ENCODE measurements at places on chromosomes 1 and 21.
A peak's percentile ranks its signal among the peaks of the same experiment; 100 is the strongest.

DNA sequence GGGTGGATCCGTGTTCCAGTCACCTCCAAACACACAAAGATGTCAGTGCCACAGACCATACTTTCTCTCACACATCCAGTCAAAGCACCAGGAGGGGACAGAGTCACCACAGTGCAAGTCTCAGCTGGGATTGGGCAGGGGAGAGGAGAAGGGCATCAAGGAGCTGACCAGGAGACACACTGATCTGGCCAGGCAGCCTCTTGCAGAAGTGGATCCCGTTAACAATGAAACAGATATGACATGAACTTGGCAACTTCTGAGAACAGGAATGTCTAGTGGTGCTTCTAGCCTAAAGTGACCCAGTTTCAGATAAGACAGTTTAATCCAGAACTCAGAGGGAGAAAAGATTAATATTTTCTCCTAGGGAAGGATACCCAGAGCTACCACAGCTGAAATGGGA is 71.0 kb downstream of the HIVEP3 start:
- no peak for DNase-seq

DNA sequence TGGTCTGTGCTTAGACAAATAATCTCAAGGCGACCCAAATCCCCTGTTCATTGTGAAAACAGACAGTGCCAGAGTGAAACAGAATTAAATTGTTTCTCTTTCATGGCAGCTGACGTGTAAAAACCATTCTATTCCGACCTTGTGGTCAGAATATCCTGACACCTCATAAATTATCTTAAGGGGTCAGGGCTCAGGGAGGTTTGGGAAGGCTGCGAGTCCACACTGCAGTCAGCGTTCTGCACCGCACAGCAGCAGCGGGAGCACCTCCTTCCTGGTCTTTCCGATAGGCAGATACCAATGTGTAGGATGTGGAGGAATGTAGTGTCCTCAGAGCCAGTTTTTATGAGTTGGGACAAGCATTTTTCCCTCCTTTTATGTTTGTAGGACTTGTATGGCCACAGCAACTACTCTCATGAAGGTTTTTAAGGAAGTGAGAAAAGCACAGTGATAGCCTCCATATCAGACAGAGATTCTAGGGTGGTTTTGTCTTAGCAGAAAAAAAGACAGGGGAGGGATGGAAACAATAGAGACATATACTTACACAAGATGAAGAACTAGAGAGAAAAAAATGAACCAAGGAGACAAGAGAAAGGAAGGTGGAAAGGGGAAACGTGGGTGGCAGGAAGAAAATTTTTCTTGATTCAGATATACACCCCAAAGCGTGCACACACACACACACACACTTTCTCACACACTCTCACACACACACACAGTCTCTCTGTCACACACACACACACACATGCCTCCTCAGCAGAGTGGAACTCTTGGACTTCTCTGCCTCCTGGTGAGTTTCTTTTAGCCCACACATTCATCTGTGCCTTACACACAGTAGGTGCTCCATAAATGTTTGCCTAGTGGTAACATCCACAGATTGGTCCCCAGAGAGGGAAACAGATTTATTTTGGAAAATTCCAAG is 68.6 kb downstream of the NTMT2 start:
- no peak for DNase-seq

GRCh38 chr1:226761322-226761721 is 22.2 kb upstream of the ITPKB start:
- no peak for DNase-seq

- DNase-seq: no peak
These were observed 419.6 kb downstream of the NEGR1 start for GRCh38 chr1:71862756-71863155.

DNA sequence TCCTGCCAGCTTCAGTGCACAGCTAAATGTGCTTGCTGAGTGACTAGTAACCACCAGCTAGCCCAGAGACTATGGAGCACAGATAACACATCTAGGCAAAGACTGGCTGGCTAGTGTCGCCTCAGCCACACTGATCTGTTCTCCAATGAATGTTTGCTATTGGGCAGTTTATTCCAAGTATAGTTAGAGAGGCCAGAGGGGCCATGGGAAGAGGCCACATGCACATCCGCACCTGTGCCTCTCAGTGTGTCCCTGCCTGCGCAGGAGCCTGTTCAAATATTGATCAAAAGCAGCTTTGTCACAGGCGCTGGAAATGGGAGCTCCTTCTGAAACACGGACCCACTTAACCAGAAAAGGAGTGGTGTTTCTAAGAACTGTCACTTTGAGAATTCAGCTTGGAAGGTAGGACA is 51.3 kb upstream of the ATP1A1 start:
- no peak for DNase-seq

DNA sequence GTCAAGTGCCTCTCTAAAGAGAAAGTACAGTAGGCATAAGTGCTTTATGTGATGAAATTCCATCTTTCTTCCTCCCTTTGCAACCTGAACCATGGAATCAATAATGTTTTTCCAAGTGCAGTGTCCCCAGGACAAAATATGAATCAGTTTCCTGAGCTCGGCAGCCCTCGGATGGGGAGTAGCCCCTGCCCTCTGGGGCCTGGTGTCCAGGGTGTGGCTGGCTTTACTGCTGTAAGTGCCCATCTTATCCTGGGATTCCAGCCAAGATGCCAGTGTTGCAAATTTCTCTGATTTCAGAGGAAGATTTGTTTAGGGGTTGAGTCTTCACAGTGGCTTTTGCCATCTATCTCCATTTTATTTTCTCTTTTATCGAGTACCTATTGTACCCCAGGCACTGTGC is 40.5 kb upstream of the SRP9 start:
- peak; percentile 19 for DNase-seq

- no peak for DNase-seq
These were observed 19.5 kb upstream of the NCMAP start for GRCh38 chr1:24536391-24536840.

- peak; percentile 77 for DNase-seq
These were observed 3.0 kb downstream of the GNG12 start for GRCh38 chr1:67830226-67830625.

GRCh38 chr1:186750257-186750656 is 70.0 kb upstream of the PTGS2 start:
- DNase-seq: no peak

DNA sequence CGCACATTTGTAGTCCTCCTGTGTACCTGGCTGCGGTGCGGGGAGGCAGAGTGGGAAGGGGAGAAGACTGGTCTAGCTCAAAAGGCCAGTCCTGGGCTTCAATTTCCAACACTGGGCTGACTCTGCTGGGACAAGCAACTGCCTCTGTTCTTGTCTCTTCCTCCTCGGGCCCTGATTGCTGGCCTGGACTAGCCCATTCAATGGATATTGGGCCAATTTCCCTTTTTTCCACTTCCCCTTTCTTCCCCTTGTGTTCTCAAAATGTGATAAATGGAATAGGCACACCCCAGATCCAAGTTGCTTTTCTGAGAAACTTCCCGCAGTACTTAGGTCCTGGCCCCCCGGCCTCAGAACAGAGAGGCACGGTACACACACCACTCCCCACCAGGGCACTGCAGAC is 48.2 kb downstream of the SPSB1 start:
- DNase-seq: no peak

GRCh38 chr1:243849421-243850201 is 432 bp downstream of the AKT3 start:
- no peak for DNase-seq

GRCh38 chr1:214548988-214549387 is 2.4 kb downstream of the PTPN14 start:
- DNase-seq: peak; percentile 74

DNA sequence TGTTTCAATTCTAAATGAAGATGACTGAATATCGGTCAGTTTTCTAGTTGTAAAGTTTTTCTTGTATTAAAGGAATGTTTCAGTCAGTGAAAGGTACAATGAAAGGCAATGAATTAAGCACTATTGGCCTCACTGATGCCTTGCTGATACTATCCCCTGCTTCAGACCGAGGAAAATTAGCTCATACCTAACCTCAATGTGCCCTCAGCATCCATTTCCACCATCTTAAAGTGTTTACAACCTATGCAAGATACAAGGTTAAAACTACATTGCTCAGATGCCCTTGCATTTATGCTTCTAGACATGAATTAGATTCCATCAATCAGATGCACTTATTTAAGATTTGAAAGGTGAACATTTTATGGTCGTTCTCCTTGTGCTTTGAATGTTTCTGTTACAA is 184.5 kb downstream of the COP1 start:
- no peak for DNase-seq

GRCh38 chr1:65378247-65378946 is 42.1 kb upstream of the LEPR start:
- no peak for DNase-seq

- DNase-seq: peak; percentile 28
These were observed 92.9 kb upstream of the TTC39A start for GRCh38 chr1:51423073-51423821.

DNA sequence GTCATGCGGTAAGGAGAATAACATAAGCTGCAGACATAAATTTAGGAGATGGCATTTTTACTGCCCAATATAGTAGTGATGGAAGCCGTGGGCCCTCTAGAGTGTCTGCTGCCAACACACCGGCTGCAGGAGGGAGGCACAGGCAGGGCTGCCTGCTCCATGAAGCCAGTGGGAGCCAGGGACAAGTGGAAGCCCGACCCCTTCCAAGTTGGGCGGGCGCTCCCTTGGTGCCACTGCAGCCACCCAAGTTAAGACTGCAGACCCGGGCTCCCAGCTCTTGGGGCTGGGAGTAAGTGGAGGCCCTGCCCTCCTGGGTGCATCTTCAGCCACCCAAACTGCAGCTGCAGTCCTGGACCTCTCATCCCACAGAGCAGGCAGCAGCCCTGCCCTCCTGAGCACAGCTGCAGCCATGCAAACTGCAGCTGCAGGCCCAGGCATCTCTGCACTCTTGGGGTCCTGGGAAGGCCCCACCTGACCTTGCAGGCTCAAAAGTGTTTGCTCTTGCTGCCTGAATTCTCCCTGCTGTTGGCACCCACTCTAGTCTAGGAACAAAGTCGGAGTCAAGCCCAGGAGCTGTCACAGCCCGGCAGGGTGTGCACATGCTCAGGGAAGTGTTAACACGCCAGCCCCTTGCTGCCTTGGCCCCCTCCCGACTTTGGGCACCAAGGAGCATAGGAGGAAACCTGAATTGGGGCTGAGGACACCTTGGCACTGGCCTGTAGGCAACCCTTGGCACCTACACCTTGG is 437.2 kb upstream of the PRMT6 start:
- no peak for DNase-seq

DNA sequence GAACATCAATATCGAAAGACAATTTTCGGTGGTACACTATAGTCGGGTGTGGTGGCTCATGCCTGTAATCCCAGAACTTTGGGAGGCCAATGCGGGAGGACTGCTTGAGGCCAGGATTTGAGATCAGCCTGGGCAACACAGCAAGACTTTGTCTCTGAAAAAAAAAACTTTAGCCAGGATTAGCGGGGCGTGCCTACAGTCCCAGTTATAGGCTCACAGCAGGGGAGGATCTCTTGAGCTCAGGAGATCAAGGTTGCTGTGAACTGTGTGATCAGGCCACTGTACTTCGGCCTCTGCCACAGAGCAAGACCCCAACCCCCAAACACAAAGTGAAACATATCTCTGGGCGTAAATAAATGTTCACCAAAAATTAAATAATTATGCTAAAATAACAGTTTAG is 1.6 kb downstream of the TADA1 start:
- no peak for DNase-seq

DNA sequence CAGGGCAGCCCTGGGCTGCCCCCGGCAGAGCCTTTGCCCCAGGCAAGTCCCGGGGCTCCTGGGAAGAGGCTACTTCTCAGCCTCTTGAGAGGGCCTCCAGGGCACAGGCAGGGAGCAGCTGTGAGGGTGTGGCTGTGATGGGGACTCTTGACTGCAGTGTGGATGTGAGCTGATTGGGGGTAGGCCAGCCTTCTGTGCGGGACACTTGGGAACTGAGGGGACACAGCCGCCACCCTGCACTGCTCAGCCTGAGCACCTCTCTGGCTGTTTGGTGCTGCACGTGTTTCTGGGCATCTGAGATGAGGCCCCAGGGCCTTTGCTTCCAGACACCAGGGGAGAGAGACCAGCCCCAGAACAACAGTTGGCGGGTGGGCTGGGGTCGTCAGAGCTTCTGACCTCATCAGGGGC is 62.1 kb downstream of the SKI start:
- DNase-seq: no peak

- no peak for DNase-seq
These were observed 23.8 kb downstream of the WNT3A start for GRCh38 chr1:228030451-228031201.

DNA sequence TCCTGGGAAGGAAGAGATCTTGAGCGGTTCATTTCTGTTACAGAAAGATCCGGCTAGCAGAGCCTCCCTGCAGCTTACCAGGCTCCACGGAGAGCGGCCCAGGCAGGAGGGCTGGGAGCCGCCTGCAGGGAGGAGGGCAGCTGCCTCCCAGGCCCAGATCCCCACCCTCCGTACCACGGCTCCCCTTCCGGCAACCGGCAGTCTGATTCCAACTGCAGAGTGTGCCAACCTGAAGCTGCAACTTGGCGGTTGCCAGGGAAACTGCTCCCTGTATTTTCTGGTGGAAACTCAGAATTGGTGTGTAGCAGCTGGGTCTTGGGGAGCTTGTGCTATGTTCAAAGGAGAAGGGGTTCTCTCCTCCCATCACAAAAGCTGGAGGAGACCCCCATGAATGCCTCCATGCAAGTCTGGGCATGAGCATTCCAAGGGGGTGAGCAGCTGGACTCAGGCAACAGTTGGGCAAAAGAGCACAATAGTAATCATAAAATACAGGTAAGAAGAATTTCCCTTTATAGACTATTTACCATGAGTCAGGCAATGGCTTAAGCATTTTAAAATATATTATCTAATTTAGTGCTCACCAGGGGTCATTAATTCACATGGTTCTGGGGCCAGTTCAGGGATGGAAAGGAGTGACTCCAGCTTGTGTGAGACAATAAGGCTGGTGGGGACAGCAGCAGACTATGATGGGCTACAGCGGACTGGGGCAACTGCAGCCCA is 46.1 kb upstream of the KAZN start:
- no peak for DNase-seq

DNA sequence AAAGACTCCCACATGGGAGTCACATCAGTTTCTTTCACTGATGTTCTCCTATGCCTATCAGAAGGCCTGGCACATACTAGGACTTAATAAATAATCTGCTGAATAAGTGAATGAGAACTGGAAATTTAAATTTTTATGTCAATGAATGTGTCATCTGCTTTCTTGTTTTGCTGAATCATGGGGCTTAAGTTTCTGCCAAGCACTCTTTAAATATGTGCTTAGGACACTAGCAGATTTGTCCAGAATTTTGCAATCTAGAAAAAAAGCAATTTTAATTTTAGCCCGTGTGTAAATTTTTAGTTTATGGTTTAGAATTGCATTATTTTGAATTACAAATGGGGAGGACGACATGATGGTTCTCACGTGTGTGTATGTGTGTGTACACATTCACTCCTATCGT is 803.1 kb downstream of the USP25 start:
- DNase-seq: no peak

DNA sequence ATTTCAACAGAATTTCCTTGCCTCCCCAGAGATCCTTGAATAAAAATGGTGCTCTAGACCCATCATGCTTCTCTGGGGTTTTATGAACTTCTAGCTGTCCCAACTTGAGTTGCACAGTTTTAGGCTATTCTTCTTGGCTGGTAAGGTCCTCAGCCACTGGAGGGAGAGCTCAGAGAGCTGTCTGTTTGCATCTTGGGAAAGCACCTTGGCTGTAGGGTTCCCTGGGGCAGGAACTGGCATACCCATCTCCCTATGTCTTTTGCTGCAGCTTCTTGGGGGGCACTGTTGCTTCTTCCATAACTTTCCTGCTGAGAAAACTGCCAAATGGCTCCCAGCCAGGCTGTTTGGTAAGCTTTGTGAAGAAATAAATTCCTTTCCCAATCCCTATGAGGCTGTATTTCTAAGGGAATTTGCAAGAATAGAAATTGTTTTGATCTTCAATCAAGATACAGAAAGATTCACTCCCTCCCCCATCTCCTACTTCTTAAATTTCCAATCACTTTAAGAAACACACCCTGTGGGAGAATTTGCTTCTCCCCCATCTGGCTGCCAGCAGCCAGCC is 8.2 kb upstream of the FMOD start:
- no peak for DNase-seq

Data from lung microvascular endothelial cell (primary cell).